ENCODE measurements at places on chromosomes 16 and 17.
A peak's percentile ranks its signal among the peaks of the same experiment; 100 is the strongest.

GRCh38 chr16:72013389-72013788, 4.8 kb downstream of the DHODH start:
- no peak for DNase-seq

DNA sequence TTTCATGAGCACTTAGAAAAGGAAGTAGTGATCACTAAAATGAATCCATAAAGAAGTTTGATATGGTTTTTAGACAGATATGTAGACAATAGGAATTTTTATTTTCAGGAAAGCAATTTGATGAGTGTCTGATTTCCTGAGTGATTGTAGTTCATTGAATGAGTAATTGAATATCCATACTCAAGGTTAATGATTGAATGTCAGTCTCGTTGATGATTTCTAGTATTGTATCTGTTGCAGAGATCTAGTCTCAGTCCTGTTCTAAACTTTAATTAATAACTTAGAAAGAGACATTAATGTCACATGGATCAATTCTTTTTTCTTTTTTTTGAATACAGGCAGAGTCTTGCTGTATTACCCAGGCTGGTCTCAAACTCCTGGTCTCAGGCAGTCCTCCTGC, 78.3 kb downstream of the NLK start:
- no peak for DNase-seq

- no peak for DNase-seq
Observed at GRCh38 chr16:82523815-82524214, 103.0 kb upstream of the CDH13 start.

DNA sequence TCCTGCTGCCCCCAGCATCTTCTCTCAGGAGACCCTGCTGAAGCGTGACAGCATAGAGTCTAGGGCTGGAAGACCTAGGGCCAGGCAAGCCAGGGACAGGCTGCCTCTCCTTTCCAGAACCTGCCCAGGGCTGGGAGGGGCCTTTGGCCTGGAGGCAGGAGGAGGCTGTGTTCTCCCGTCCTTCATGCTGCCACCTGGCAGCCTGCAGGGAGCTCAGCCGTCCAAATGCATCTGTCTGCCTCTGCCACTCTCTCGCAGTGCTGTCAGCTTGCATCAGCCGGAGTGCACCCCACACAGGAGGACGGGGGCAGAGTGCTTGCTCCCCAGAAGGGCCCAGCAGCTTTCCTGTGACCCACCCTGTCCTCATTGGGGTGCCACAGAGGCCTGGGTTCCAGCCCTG, 31.3 kb downstream of the ARHGAP23 start:
- DNase-seq: no peak

DNA sequence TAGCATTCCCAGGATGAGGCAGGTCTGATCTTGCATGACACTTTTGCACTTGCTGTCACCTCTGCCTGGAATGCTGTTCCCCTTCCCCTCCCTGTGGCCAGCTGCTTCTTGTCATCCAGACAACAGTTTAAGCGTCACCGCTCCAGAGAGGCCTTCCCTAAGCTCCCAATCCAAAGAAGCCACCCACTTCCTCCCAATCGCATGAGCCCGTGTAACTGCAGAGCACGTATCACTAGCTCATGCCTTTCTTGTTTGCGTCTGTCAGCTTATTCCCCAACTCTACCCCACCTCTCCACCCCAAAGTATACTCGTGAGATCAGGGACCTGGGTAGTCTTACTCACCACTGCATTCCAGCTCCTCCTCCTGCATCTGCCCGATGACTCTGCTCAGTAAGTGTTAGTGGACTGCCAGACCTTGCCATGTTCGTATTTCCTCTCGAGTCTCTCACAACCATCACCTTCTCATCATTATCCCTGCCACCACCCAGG, 92.8 kb downstream of the GAS7 start:
- no peak for DNase-seq

DNA sequence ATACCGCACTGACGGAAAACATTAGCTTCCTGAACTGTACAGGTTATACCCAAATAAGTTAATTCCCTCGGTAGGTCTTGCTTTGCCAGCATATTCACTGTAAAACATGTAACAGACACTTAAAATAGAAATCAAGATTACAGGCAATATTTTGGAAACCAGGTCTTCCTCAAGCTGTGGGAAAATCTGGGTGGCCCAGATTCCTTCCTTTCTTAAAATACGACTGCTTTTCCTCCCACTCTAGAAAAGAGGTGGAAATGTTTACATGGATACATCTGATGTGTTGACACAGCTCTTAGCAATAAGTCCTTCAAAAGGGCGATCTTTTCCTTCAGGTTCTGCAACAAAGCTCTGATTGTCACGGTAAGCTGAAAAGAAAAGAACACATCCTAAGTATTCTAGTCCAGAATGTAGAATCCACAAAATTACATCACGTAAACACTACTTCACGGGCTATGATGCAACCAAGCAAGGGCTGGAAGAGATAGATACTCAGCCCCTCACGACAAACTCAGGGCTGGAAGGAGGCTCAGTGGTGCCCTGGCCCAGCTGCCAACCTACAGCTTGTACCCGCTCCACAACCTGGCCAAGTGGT, 18.4 kb downstream of the STX8 start:
- no peak for DNase-seq

DNA sequence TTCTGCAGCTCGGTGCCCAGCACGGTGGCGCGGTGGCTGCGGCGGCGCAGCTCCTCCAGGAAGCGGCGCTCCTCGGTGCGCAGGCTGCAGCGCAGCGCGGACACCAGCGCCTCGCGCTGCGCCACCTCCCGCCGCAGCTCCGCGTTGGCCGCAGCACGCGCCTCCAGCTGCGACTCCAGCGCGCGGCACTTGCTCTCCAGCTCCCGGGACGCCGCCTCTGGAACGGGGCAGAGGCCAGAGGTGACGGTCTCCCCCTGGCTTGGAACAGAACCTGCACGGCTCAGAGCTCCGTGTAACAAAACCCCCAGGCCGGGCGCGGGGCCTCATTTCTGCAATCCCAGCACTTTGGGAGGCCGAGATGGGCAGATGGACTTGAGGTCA, 13.2 kb upstream of the CLUH start:
- no peak for DNase-seq

GRCh38 chr17:34675143-34675542, 95.8 kb downstream of the TMEM132E start:
- no peak for DNase-seq

GRCh38 chr17:49583889-49584288, 8.2 kb downstream of the NXPH3 start:
- DNase-seq: no peak

- DNase-seq: no peak
Observed at GRCh38 chr16:12673466-12673865, 130.2 kb downstream of the CPPED1 start.

- no peak for DNase-seq
Observed at GRCh38 chr17:59277031-59277430, 54.4 kb upstream of the YPEL2 start.

GRCh38 chr16:27149986-27150385, 53.3 kb upstream of the KDM8 start:
- DNase-seq: no peak

DNA sequence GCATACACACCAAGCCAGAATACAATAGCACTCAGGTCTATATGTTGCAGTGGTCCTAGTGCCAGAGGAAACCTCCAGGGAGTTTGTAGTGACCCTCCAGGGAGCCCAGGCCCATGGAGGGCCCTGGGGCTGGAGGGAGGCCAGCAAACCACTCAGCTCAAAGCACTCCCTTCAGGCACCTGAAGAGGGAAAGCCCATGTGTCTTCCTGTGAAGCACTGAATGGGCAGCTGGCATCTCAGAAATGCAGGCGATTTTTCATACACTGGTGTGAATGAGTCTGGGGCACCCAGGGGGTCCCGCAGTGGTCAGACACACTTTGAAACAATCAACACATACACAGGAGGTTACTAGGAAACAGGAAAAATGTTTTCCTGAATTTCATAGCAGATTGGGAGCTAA, 12.8 kb downstream of the TBC1D26 start:
- no peak for DNase-seq

DNA sequence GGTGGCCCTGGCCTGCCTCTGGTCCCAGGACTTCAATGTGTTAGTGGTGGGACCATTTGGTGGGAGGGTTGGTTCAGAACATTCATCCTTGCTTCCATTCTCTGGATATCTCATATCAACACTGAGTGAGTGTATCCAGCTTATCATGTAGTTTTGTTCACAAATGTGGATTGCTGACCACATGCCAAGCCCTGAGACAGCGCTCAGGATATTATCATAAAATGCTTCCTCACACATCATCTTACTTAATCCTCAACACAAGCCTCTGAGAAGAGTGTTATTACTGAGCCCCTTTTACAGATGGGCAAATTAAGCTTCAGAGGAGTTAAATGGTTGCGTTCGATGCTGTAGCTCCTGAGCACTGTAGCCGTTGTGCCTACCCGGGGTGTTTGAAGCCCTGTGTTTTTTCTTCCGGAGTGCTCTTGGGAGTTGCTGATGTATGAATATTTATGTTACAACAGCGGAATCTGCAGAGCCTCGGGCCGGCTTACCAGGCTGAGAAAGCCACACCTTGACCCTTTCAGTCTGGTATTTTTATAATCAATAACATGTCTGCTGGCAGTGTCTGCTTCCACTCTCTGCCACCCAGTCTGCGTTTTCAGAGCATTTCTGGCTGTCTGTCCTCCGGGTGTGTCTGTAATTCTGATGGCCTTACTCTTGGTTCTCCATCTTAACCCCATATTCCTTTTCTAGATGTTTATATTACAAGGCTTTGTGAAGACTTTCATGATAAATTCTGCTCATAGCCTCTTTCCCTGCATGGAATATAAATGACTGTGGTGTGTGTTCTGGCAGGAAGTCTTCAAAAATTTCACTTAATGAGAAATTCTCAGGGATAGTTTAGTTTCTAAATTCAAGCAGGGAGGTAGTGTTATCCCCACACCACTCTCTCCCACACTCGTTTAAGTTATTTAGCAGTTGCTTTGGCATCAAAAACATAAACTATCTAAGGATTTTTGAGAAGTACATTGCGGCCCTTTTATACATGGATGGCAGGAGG, 2.9 kb downstream of the GLP2R start:
- DNase-seq: no peak

DNA sequence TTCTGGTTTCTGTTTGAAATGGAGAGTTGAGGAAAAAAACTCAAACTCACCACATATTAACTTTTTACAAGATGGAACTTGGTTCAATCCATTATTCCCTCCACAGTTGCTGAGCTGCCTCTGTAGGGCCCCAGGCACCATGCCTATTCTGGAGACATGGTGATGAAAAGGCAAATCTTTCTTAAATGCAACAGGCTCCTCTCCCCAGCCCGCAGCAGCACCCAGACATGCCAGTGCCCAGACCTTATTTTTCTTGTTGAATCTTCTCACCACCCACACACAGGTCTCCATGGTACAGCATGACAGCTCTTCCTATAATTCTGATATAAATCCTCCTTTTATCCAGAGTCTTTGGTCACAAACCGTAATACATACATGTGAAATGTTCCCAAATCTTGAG, 7.6 kb downstream of the CYTH1 start:
- DNase-seq: no peak

GRCh38 chr17:6543079-6544010, 13.0 kb downstream of the PITPNM3 start:
- DNase-seq: no peak

DNA sequence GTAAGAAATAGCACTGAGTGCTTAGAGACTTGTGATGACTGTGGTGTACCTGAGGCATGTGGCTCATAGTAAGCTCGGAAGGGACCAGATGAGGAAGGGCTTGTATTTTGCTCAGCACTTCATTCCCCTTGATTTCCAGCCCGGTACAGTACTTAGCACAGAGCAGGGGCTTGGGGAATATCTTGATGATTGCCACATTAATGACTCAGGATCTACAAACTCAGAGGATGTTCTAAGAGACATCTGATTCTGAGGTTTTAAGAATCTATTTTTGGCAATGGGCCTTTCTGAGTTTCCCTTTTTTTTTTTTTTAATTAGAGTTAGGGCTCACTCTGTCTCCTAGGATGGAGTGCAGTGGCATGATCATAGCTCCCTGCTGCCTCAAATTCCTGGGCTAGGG, 9.1 kb downstream of the ASPHD1 start:
- DNase-seq: no peak

DNA sequence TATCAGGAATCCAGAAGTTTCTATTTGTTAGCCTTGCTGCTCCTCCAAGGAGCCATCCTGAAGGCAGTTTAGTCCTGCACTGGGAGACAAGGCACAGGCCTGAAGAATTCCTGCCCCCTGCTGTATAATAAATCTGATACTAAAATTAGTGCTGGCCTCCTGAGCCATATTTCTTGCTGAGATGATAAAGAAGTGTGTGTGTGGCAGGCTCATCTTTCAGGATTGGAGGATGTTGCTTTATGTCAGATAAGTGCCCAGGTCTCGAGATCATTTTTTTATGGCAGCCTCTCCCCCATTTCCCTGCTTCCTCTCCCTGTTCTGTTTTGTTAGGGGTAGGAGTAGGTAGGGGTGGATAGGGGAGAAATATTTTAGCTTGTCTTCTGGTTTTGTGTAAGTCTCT, 26.0 kb downstream of the MSI2 start:
- DNase-seq: no peak

GRCh38 chr17:56141046-56141839, 12.0 kb upstream of the ANKFN1 start:
- DNase-seq: no peak

DNA sequence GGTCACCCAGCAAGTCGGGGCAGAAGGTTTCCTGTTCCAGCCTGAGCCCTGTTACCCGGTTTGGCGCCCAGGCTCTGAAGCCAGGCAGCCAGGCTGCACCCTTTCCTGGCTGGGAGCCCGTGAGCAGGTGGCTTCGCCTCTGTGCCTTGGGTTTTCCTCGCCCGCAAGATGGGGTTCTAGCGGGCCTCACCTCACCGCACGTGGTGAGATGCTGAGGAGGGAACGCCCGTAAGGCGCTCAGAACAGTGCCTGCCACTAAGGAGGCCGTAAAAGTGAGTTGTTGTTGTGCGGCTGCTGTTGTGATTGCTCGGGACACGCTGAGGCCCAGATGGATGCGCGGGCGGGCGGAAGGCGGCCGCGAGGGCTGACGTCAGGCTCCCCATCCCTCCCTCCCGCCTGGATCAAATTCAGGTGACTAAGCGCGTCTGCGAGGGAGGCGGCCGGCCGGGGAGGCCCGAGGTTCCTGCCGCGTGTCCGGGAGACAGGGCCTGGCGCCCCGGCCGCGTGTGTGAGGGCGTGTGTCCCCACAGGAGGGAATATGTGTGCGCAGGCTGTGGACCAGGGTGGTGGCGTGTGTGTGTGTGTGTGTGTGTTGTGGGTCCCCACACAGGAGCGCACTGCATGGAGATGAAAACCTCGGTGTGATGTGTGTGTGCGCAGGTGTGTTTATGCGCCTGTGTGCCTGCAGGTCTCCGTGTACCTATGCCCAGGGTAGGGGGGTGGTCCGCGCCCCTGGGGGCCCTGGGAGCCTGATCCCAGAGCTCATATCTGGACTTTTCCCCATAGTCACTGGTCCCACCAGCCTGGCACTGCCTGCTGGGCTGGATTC, 4.3 kb downstream of the CAMKK1 start:
- peak; percentile 67 for DNase-seq

GRCh38 chr16:57472665-57473060, 10.2 kb downstream of the POLR2C start:
- DNase-seq: no peak

GRCh38 chr17:76682296-76682695, 28.5 kb downstream of the MXRA7 start:
- DNase-seq: no peak

GRCh38 chr17:52079496-52079895, 79.0 kb downstream of the CA10 start:
- no peak for DNase-seq
